Hematopoietic multipotent progenitor cell treated with erythropoietin and hydrocortisone succinate and interleukin-3 and kit ligand, for 17 days (in vitro differentiated cells): ENCODE measurements at places on chromosomes 11 and 22.
A peak's percentile ranks its signal among the peaks of the same experiment; 100 is the strongest.

DNA sequence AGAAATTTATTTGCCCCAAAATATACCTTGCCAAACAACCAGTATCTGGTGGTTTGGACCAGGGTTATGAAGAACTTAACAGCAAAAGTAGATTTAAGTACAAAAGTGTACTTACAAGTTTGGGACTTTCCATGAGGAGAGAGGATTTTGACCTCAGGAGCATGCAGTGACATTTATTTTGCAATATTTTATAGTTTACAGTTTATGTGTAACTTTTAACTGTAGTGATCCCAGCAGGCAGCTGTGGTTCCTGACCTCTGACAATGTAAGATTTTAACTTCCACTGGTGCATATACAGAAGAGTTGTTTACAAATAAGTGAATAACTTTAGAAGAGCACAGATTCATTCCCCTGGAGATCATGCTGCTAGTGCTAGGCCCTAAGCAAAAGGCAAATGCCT lies 6.7 kb downstream of the OR8D1 start:
- DNase-seq = no peak

- no peak for DNase-seq
Measured at GRCh38 chr11:109984634-109985289, 108.4 kb upstream of the ZC3H12C start.

- DNase-seq = no peak
Measured at GRCh38 chr11:57762235-57762861, 746 bp downstream of the CTNND1 start.

DNA sequence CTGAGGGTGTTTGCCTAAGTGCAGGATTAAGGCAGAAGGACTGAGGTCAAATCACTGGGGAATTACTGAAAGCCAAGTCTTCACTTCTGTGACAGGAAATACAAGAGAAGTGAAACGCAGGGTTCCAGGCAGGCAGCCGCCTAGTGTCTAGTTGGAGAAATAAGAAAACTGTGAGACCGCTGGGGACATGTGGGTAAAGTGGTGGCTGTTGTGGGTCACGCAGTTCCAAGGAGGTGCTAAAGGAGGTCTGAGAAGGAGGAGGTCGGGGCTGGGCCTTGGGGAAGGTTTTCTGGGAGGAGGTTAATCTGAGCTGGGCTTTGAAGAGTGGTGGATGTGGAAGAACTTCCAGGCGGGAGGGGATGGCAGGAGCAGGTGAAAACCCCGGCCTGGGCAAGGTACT lies 11.2 kb downstream of the MCM5 start:
- no peak for DNase-seq

- DNase-seq = peak; percentile 11
Measured at GRCh38 chr22:29308791-29309262, 2.4 kb downstream of the GAS2L1 start.

DNA sequence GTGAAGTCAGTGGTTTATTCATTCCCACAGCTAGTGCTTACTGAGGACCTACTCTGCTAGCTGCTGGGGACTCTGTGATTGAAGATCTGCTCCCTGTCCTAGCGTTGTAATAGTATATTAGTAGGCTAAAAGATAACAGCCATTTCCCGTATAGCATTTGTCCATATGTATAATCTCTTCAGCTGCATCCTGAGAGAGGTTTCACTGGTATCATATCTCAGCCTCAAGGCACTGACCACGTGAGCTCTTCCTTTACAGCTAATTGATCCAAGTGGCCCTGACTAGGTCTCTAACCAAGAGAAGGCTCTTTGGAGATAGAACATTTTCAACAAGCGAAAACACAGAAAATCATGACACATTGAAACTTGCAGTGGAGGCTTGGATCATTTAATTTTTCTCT lies 110.2 kb downstream of the APIP start:
- DNase-seq = no peak

DNA sequence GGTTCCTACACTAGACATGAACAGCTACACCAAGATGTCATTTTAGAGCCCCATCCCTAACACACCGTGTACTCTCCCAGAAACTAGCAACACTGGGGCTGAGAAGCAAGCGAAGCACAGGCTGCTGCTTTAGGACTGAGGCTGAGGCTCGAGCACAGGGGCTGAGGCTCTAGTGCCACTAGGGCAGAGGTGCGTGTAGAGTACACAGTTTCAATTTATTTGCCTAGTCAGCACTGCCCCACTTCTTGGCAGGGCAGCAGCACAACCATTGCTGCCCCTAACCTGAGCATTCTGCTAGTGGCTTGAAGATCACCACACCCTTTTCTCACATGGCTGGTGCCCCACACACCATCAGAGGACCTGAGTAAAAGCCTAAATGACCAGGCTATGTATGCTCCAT lies 713.2 kb downstream of the LRRC4C start:
- no peak for DNase-seq

DNA sequence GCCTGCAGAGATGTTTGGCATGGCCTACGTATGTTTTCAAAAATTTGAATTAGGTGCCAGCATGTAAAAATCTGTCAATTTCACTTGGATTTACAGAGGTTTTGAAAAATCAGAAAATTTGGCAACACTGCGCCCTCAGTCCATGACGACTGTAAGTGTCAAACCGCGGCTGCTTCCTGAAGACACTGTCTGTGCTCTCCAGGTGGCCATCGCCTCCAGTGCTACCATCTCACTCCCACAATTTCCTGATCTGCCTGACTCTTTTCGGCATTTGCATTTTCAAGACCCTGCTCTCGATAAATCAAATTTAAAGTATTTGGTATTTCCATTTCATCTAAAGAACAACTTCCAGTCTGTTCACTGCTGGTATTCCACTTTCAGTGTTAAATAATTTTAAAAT lies 34.6 kb downstream of the VSIG10L2 start:
- no peak for DNase-seq

GRCh38 chr11:58275002-58275401 lies 6.9 kb upstream of the OR10W1 start:
- DNase-seq = no peak

DNA sequence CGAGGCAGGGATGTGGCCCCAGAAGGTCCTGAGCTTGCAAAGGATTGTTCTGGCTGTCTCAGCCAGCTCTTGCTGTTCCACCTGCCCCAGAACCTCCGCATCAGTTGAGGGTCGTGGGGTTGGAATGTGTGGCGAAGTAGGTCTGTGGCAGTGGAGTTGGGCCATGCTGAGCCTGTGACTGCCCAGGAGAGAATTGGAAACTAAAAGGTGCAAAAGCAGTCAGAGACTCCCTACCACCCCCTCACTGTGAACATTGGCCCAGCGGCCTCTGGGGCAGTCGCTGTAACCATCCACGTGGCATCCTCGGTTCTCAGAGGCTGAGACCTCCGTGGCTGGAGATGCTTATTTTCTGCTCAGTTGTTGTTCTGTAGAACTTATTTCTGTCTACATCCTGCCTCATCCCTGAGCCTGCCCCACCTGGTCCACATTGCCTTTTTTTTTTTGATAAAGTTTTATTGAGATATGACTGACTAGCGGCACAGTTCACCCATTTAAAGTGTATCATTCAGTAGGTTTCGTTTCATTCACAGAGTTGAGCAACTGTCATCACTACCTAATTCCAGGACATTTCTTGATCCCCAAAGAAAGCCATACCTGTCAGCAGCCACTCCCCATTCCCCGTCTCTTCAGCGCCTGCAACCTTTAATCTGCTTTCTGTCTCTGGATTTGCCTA lies 22.3 kb upstream of the DGCR8 start:
- no peak for DNase-seq

- peak; percentile 40 for DNase-seq
Measured at GRCh38 chr22:23178512-23179254, 1.6 kb upstream of the BCR start.
